ENCODE measurements at places on chromosomes 1 and 21.

DNA sequence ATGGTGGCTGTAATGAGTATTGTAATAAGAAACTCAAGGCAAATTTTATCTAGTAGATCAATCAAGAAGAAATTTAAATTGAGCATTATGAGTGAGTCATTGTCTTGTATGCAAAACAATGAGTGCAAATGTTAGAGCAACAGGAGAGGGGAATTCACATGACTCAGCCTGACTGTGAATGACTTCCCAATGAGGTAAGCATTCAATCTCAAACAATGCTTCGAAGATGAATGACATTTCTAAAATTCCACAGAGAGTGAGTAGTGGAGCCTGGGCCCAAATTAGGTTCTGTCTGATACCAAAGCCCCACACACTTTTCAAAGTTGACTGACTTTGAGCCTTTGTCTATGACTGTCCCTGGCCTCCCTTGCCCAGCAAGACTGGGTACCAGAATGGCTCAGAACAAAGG, 738.0 kb downstream of the PTPRU start:
- DNase-seq = no peak

- peak; percentile 36 for DNase-seq
Measured at GRCh38 chr1:180178511-180179161, 24.0 kb downstream of the QSOX1 start.

- peak; percentile 64 for DNase-seq
Measured at GRCh38 chr1:193104502-193104906, 710 bp downstream of the GLRX2 start.

DNA sequence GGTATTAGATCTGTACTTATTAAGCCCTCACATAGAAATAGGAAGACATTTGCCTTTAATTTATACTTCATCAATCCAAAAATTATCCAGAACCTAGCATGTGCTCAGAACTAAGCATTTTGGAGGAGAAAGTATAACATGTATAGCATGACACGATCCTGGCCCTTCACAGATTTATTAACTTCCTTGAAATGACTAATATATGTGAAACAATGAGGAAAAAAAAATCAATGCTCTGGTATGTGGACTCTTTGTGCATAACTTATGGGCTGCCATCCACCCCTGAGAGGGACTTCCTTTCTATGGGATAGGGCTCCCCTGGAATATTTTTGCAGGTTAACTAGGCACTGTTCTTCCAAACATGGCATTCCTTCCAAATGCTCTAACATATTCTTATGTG, 36.6 kb downstream of the CCDC185 start:
- no peak for DNase-seq

GRCh38 chr1:39995973-39996393, 41.0 kb downstream of the MFSD2A start:
- DNase-seq = no peak

DNA sequence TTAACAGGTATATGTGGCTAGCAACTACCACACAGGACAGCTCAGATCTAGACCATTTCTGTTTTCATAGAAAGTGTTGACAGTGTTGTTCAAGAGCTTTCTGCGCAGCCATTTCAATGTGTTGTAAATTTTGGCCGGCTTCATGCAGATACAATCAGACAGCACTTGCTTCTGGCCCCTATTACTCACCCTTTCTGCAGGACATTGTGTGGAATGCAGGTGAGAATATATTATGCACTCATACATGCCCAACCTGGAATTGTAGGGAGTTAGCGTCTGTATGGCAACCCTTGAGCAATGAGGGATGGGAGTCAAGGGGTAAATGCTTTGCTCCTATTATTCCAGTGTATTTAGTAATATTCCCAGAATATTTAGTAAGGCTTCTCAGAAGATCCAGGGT, 180.9 kb upstream of the PLXNA2 start:
- no peak for DNase-seq

DNA sequence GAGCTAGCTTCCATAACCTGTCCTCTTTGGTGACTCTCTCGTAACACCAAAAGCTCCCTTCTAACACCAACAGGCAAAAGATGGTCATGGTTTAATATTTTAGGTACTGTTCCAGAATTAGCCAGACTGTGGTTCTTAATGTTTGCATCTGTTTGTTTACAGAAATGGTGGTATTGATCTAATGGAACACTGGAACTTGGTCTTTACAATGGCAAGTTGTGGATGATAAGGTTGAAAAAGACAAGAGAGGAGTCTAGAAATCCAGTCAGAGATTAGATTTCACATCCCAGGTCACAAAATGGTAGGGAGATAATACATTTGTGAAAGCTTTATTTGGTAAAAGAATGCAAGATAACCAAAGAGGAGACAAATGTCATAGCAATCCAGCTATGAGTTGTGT, 293.1 kb downstream of the SMYD3 start:
- DNase-seq = no peak

DNA sequence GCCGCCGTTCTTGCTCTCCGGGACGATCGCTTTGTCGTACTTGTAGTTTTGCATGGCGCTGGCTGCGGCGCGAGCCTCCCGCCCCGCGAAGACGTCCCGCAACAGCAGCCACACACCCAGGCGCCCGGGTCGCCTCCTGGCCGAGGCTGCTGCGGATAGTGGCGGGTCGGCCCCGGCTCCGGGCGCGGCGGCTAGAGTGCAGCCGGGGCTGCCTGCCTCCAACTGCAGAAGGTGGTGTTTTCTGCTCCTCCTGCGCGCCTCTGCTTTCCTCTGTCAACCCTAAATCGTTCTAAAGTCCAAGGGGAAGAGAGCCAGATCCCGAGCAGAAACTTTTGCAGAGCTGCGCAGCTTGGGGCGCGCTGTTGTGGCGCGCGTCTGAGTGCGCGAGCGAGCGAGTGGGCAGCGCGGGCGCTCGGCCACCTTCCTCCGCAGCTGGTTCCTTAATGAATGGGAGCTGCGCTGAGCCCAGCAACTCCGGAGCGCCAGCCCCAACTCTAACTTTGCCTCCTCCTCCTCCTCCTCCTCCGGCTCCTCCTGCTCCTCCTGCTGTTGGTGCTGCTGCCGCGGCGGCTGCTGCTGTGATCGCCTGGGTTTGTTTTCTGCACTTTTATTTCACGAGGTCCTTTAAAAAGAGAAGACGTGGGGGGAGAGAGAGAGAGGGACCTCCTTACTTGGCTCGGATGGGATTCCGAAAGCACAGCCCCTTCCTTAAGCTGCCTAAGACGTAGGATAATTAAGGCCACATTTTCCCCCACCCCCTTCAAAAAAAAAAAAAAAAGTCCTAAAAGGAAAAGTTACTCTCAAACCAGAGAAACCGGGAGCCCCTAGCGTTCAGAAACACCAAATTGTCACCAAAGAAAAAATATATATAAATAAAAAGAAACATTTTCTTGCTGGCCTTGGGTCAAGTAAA, at the start of gene PLPP3:
PLPP3 (minus strand) TSS at position 601 of the 913 bp plus-strand sequence; CDS start at position 54, 547 bp downstream.
- peak; percentile 95 for DNase-seq

DNA sequence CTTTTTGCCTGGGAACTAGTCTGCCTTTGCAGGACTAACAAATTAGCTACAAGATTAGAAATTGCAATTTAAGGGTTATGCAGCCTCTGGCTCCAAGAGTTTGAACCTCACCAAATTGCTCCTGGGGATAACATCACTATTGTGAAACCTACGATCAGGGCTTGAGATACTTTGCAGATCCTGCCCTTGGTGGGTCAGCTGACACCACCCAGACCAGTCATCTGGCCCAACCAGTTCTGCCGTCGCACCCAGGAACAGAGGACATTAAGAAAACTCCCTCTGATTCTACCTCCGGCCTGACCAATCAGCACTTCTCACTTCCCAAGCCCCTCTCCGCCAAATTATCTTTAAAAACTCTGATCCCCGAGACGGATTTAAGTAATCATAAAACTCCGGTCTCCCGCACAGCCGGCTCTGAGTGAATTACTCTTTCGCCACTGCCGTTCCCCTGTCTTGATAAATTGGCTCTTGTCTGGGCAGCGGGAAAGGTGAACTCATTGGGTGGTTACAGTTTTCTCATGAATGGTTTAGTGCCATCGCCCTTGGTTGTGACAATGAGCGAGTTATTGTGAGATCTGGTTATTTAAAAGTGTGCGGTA, 32.9 kb upstream of the B3GALT5 start:
- no peak for DNase-seq

DNA sequence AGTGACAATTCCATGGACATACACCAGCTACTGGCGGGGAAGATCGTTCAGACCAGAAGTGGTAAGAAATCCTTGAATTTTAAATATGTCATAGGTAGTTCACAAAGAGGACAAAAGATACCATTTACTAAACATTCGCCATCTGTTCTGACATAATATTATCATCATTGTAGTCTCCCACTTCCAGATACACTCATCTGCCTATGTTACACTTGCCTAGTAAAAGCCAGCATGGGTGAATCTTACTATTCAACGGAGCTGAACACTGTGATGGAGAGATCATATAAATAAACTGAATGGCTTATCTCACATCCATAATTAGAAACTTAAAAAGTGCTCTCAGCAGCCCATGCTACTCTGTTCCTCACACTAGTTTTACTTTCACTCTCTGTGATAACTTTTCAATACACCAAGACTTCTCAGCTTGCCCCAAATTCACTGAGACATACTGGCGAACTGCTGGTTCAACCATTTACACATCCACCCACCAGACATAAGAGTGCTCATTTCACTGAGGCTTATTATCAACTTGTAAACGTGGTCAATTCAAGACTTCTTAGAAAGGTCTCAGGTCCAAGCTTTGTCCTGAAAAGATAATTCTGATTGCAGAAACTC, 463 bp upstream of the PRRC2C start:
- no peak for DNase-seq

All from right kidney (tissue), 9 donors.